ENCODE measurements at places on chromosomes 2 and 18.
A peak's percentile ranks its signal among the peaks of the same experiment; 100 is the strongest.

GRCh38 chr2:134120406-134120732, 133.5 kb upstream of the MGAT5 start:
- DNase-seq = no peak

GRCh38 chr2:7061921-7062320, 144.7 kb downstream of the RNF144A start:
- DNase-seq = no peak

GRCh38 chr2:219171231-219171651, 1.4 kb upstream of the SLC23A3 start:
- no peak for DNase-seq

GRCh38 chr2:10161961-10162441, 39.5 kb downstream of the RRM2 start:
- no peak for DNase-seq

DNA sequence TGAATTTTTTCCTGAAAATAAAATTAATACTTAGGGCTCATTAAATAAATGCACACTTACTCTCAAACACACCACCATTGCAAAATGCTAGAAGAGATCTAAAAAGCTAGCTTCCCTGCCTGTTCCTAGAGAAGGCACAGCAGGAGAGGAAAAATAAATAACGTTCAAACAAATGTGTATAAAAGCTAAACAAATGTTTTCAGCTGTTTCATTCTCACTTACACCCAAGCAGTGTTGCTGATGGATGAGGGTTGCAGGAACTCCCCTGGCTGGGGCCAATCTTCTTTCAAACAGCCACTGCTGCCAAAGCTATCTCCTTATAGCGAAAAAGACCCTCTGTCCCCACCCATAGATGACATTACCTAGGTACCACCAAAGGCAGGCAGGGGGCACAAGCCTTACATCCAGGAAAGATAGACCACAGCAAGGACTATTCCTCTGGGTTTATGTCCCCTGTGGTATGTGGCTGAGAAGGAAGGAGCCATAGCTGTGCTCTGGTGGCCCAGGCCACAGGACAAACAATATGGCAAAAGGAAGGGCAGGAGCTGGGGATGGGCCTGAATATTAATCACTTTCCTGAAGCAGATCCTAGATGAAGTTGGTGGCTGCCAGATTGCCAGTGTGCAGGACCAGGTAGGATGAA, 214.6 kb downstream of the TTC32 start:
- DNase-seq = no peak

GRCh38 chr2:60371681-60372080, 181.8 kb downstream of the BCL11A start:
- no peak for DNase-seq

DNA sequence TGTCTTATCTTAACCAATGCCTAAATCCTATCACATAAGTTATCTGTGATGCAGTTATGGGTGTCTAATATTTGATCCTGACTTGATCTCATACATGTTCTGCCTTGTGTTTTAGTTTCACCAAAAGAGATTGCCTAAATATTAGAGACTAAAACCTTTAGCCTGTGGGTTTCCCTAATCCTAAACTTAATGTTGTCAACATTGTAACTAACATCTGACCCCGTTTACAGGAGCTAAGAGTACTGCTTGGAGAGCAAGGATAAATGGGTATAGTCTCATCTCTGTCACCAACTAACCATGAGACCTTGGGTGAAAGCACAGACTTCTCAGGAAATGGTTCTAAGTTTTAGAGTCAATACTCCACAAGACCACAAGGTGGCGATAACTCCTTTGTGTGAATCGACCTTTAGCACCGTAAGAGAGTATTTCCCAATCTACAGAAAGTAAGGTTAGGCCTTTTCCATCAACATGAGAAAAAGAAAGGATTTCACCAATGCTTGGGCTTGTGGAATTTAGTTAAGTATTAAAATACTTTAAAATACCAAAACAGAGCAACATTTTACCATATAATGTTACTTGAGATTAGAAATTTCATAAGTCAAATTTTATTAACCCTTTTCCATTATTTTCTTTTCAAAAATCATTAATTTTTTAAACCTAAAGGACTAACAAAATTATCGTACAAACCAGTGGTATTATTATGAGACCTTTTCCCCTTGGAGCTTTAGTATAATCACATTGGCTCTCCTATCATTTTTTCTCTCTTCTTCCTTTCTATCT, 60.5 kb downstream of the G6PC2 start:
- DNase-seq = no peak

- DNase-seq = no peak
These were observed 590 bp downstream of the EIF2B4 start for GRCh38 chr2:27369471-27370025.

DNA sequence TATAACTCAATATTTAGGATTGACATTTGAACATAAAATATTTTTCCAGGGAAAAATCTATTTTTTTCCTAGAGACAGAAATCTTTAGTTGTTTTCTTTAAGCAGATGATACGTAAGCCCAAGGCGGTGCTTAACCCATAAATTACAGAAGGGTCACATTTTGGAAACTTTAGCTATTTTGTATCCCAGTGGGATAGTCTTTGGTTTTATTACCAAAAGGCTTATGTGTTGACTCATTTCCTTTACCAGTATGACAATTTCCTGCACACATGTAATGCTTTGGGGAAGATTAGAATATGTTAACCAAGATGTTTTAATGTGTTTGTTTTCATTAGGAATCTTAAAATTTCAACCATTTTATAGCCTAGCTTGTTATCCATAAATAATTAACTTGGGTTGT, 24.8 kb downstream of the DYNC1I2 start:
- no peak for DNase-seq

DNA sequence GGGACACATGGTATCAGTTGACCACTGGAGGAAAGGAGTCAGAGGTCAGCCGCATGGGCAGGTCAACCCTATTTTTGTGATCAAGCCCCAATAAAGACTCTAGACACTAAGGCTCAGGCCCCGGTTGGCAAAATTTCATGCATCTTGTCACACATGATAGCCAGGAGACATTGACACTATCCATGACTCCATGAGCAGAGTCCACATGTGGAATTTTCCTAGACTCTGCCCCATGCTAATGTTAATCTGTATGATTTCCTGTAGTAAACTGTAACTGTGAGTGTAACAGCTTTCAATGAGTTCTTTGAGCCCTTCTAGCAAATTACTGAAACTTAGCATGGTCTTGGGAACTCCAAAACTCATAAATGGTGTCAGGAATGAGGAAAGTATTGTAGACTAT, 192.3 kb downstream of the PDE11A start:
- no peak for DNase-seq

- no peak for DNase-seq
These were observed 705 bp downstream of the EFR3B start for GRCh38 chr2:25042321-25043240.

GRCh38 chr18:22115573-22115972, 53.8 kb upstream of the GATA6 start:
- no peak for DNase-seq

GRCh38 chr2:174577967-174578589, 19.5 kb downstream of the WIPF1 start:
- no peak for DNase-seq

DNA sequence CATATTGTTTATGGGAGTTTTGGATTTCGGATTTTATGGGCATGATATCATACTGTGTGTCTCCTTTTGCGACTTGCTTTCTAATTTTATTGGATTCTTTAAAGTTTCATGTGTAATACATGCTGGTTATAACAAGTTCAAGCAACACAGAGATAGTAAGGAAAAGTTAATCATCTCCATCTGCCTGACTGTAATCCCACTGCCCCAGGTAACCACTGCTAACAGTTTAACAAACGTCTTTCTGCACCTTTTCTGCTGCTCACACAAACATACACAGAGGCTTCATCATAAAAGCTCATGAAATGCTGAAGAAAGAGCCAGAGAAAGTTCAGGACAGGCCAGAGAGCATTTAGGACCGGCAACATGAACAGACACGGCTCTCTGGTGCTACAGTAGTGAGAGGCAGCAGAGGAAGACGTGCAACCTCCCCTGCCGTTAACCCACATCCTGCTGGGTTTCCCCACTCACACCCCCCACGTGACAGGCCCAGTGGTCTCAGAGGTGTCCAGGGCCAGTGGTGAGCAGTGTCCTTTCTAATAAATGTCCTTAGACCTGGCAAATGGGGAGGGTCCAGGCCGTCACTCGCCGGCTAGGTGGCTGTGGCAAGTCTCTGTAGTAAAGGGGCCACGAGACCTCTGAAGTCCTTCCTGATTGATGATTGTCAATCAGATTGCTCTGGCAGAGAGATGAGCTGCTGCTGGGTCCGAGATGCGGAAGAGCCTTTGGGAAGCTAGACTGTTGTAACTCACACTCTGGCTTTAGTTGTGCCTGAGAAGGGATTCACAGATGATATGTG, 43.0 kb upstream of the SLC1A4 start:
- DNase-seq = peak; percentile 10

GRCh38 chr2:33784488-33784887, 185.4 kb upstream of the FAM98A start:
- DNase-seq = no peak

DNA sequence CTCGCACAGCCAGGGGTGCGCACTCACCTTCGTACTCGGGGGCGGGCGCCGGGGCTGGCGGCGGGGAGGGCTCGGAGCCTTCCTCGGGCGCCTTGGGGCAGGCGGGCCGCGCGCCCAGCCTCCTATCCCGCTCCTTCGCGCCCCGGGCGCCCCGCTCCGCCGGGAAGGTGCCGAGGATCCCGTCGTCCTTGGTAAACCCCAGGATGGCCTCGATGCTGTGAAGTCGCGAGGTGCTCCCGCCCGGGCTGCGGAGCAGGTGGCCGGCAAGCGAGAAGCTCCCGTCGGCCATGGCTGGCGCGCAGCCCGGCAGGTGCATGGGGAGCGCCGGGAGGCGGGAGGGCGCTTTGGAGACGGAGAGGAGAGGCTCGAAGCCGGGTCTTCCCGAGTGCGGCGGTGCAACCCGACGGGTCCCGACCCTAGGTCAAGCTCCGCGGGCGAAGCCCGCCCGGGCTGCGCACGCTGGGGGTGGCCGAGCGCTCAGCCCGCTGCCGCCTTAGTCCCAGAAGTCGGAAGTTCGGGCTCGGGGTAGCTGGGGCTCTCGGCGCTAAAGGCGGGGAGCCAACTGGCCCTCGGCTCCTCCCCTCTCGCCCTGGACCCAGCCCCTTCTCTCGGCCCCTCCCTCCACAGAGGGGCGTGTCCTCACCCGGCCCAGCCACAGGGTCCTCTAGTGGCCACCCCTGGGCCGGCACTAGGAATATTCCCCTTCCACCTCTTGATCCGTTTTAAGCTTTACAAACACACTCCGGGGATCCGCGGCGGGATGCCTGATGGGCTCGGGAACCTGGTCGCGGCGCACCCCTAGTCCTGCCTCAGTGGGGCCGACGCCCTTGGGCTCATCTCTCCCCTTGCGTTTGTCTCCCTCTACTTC, at the start of gene RAX:
Gene RAX (minus strand): TSS at position 564 of the 868 bp plus-strand sequence. CDS start 248 bp downstream, at position 316.
- no peak for DNase-seq

DNA sequence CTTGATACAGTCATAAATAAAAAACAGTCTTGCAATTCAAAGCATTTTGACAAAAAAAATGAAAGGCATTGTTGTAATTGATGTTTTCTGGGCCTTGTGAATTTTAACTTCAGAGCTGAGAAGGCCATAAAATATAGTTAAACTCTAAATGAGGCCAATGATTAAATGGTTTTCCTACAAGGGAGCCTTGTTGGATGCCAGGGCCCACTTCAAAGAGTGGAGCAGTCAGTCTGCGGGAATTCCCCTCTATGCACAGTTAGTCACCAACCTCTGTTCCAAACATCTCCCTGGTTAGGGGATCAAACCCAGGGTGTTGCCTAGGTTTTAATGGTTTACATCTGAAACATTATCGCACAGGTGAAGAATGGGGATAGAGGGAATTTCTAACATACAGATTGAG, 143.4 kb downstream of the NCKAP5 start:
- no peak for DNase-seq

GRCh38 chr2:234825616-234826015, 126.2 kb upstream of the SH3BP4 start:
- DNase-seq = no peak

GRCh38 chr18:9095297-9096006, 7.0 kb upstream of the NDUFV2 start:
- DNase-seq = no peak

DNA sequence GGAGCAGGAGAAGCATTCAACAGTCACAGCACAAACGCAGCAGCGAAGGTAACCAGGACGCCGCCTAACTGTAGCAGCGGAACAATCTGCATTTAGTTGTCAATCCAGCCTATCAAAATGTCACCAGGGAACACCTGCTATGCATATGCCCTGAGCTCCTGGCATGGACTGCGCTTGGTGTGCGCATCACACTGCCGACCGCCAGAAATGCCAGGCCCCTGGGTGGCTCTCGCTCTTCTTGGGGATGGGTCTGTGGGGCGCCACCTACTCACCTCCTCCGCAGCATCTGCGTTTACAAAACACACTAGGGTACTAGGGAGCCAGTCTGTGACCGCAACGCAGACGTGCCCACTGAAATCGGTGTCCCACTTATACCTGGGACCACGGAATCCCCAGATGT, 31.7 kb downstream of the ZNF516 start:
- no peak for DNase-seq

GRCh38 chr2:170247882-170248393, 70.0 kb downstream of the MYO3B start:
- no peak for DNase-seq

- no peak for DNase-seq
These were observed 927.5 kb downstream of the ERBB4 start for GRCh38 chr2:211611061-211611518.

DNA sequence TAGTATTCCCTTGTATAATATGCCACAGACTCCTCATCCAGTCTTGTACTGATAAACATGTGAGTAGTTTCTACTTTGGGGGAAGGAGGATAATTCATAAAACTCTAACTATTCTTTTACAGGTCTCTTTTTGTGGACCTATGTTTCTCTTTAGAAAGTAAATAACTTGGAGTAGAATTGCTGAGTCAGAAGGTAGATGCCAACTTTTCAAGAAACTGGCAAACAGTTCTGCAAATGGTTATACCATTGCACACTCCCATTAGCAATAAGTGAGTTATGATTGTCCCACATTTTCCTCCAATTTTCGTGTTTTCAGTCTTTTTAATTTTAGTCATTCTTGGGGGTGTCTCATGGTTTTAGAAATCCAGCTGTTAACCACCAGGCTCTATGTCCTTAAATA, 477.2 kb upstream of the LRRTM4 start:
- no peak for DNase-seq

- DNase-seq = no peak
These were observed 256.8 kb downstream of the RNF152 start for GRCh38 chr18:61635901-61636528.

GRCh38 chr2:48018480-48018879, 112.2 kb upstream of the FBXO11 start:
- DNase-seq = no peak

GRCh38 chr2:147449323-147449991, 395.4 kb upstream of the ACVR2A start:
- DNase-seq = no peak

DNA sequence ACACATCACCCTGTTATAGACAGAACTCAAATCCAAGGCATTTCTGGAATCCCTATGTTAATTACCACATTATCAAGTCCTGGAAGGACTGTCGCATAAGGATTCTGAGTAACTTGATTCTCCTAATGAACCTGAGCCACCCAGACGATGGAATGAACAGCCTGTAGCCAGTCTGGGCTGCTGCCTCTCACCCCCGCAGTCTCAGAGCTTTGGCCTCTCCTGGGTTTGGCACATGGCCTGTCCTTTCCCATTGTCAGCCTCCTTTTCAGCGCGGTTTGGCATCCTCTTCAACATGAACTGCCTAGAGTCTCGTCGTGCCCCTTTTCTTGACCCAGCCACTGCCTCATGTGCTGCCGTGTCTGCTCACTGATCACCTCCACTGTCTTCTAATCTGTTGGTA, 147.6 kb downstream of the SLC8A1 start:
- DNase-seq = no peak
